ENCODE measurements at places on chromosomes 2 and 18.

DNA sequence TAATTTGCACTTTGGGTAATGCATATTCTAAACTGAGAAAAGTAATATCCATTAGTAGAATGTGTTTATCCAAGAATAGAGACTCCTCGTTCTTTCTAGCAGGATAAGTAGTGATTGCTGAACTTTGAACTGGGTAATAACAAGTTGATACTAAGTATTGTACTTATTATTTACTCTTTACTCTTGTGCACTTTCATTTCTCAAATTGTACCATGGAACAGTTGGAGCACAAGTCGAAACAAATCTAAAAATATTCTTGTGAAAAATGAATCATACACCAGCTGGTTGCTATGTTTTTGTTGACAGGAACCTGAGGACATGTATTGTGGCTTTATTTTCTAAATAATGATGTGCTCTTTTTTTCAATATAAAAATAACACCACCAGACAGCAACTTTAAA, 111.9 kb downstream of the RGPD3 start:
- no peak for DNase-seq

DNA sequence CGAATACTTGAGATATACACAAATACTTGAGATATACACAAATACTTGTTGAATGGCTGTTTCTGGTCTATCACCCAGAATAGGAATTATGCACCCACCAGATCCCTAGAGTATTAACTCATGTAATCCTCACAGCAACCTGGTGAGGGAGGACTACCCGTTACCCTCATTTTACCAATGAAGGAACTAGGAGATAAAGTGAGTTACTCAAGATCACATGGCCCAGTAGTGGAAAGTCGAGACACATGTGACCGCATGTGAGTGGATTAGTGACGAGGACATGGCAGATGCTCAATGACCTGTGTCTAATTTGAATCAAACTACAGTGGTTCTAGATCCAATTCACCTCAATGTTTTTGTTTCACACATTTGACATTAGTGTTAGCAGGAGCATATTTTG, 2.4 kb downstream of the MOGAT1 start:
- DNase-seq, result no peak

GRCh38 chr2:200797242-200797770, 14.4 kb upstream of the BZW1 start:
- no peak for DNase-seq

GRCh38 chr2:33377048-33377447, 99.4 kb upstream of the RASGRP3 start:
- no peak for DNase-seq

GRCh38 chr18:28175930-28176697, 816 bp downstream of the CDH2 start:
- peak; percentile 20 for DNase-seq

GRCh38 chr18:10771053-10771709, 245.4 kb downstream of the NAPG start:
- no peak for DNase-seq

DNA sequence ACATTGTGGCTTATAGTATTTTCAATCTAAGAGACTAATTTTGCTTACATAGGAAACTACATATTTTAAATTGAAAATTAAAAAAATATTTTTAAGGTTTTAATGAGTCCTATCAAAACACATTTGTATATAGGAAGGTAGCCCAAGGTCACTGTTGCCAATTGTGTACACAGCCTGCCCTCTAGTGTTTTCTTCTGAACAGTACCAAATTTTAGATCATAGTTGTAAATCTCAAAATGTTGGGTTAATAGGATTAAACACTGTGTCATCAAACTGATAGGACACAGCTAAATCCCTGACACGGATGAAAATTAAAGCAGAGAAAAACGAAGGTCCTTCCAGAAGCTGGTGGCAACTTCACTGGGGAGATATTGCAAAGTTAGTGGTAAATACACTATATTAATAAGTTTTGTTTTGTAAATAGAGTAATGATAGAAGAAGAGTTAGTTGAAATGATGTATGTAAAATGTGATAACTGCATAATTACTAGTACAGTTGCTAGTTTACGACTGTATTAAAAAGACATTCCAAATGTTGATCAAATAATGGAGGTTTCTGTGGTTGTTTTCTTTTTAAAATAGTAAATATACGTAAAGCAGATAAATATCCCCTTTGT, 19.7 kb downstream of the CLUL1 start:
- DNase-seq, result no peak

- DNase-seq, result no peak
Measured at GRCh38 chr2:10546975-10547391, 98.9 kb upstream of the ODC1 start.

- DNase-seq, result no peak
Measured at GRCh38 chr2:144331674-144332355, 188.1 kb downstream of the ZEB2 start.

DNA sequence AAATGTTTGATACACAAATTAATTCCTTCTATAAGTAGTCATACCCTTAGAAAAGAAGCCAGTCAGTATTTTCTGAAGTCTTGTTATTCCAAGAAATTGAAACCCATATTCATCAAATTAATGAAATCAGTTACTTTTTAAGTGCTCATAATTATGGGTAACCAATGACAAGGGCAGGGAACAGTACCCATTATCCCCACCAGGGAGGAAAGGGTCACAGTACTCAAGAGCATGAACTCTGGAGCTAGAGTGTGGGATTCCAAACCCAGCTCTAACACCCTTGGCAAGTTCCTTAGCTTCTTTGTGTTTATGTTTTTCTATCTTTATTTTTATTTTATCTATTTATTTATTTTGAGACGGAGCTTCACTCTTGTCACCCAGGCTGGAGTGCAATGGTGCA, 68.4 kb downstream of the CCDC148 start:
- DNase-seq, result no peak

DNA sequence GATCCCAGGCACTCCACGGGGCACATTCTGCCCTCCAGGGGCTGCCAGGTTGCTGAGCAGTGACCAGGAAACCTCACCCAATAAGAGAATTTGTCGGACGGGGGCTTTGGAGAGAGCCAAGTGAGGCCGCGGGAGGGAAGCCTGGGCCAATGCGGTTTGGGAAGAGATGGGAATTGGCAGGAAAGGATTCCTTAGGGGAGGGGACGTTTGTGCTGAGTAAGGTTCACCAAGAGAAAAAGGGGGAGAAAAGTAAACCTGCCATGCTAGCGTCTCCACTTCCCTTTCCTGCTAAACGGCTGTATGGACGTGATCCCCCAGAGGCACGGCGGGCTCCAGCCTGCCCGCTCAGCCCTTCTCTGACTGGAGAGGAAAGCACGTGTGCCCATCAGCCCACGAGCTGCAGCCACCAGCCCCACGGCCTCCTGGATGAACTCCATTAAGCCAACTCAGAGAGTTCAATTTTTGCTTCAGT, 194.4 kb upstream of the ID2 start:
- no peak for DNase-seq

DNA sequence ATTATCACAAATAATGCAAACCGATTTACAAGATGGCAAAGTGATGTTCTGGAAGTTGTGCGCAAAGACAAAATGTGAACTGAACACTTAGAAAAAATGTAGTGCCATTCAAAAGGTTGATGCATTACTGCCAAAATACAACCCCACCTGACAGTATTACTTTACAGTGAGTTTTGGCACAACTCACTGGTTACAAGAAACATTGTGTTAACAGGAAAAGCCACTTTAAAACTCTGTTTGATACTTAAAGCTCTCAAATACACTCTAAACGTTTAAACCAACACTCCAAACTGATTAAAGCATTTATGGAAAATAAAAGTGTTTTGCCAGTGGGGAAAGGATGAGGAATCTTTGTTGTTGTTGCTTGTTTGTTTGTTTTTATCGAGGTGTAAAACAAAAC, 173.4 kb upstream of the SATB2 start:
- DNase-seq, result no peak

- no peak for DNase-seq
Measured at GRCh38 chr2:12304564-12305171, 412.1 kb upstream of the TRIB2 start.

- DNase-seq, result peak; percentile 28
Measured at GRCh38 chr2:213152065-213152794, 818 bp upstream of the IKZF2 start.

- DNase-seq, result peak; percentile 96
Measured at GRCh38 chr2:8583400-8584173, 98.3 kb upstream of the ID2 start.

DNA sequence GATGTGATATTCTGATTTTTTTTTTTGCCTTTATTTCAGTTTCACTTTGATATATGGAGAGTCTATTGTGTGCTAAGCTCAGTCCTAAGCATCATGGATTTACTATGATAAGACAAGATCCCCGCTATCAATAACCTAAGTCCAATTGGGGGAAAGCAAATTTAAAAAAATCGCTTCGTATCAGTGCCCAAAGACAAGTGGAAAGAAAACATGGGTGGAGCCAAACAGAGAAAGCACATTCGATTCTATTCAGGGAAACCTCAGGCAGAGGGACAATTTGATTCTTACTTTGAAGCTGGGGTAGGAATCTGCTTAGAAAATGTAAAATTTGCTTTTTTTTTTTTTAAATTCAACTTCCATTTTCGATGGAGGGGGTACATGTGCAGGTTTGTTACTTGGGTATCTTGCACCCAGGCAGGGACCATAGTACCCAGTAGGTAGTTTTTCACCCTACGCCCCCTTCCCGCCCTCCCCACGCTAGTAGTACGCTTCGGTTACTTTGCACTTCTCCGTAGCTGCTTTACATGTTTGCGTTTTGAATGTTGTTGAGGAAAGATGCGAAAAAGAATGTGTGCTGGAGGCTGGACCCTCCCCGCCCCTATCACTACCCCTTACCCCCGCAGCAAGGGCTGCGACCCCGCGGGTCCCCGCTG, 12.4 kb downstream of the KIF5C start:
- DNase-seq, result peak; percentile 26

DNA sequence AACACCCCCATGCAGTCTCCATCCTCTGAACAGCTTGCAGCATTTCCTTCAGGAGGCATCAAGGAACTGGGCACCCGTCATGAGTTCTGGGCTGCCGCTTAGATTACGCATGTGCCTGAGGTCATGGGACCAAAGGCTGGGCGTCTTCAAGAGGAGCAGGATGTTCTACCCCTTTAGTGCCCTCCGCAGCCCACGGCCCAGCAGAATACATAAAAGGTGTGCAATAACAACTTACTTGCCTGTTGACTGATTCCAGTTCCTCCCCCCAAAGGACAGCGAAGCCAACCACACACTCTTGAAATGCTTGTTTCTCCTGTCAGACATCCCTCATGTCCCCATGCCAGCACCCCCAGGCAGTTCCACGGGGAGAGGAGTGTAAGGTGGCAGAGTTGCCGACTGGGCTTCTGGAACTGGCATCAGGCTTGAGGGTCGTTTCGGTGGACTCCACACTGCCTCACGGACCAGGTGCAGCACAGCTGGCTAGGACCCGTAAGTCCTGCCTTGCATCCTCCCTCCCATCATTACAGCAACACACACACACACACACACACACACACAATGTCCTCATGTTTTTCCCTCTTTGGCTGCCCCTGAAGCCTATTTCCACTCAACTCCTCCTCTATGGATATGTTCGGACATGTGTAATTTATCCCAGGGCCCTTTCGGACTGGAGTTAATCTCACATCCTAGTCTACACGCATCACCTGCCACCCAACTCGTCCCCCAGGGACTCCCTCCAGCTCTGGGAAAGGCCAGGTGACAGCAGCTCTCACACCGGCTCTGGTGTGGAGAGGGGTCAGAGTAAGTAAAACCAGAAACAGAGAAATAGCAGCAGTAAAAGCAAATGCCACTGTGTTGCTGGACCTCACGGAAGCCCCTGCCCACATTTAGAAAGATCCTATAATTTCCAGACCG, 200.7 kb downstream of the BCL11A start:
- DNase-seq, result no peak

GRCh38 chr2:239667431-239667985, 266.7 kb upstream of the HDAC4 start:
- DNase-seq, result no peak

GRCh38 chr18:49639643-49640391, 78.0 kb downstream of the LIPG start:
- DNase-seq, result no peak

DNA sequence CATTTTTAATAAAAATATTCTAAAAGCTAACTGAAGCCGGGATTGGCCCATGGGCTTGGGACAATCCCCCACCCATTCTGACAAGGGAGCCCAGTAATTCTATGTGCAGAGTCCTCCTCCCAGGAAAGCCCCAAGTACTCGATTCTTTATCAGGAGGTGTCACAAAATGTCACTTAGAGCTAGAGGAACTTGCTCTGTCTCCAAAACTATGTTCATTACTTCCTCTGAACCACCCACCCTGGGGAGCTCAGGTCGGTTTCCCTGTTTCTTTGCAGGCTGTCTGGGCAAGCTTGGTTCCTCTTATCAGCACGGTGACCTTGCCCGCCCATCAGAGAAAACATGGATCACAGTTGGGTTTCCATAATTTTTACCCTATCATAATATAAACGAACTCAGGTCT, 430.6 kb upstream of the ID2 start:
- no peak for DNase-seq

DNA sequence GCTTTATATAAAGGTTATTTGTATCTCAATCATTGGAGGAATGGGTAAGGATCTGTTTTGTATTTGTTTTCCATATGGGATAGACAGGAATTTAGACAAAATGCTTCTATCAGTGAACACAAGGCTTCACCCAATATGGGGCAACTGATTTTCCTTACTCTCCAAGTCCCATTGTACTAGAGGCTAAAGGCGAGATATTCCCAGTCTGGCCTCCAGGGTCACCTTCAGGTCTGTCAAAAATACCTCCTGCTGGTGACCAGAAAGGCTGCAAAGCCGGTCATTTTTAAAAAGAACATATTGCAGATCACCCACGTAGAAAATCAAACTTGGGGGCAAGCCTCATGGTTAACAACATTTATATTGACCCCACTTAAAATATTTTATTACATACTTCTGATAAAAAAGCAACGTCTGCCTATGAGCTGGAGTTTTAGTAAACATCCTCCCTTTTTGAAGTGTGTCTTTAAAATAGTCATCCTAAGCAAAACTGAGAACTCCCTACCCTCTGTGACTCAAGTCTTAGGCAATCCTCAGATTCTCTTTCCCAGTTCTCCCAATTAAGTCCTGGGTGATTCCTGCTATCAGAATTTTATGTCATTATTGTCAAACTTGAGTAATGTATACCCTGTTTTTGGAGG, 276.6 kb downstream of the MREG start:
- DNase-seq, result no peak

- no peak for DNase-seq
Measured at GRCh38 chr2:227374158-227374557, 4.9 kb downstream of the TM4SF20 start.
